ENCODE measurements at places on chromosomes 13 and 19. TPM values are rescaled to one million over a fixed set of nuclear protein-coding genes. Genes with fewer than 3 reads are reported as not detected.

GRCh38 chr13:39049274-39049673 is 11.0 kb downstream of the NHLRC3 start:
- DNase-seq = no peak

Gene C3
- 132 TPM for total RNA-seq

DNA sequence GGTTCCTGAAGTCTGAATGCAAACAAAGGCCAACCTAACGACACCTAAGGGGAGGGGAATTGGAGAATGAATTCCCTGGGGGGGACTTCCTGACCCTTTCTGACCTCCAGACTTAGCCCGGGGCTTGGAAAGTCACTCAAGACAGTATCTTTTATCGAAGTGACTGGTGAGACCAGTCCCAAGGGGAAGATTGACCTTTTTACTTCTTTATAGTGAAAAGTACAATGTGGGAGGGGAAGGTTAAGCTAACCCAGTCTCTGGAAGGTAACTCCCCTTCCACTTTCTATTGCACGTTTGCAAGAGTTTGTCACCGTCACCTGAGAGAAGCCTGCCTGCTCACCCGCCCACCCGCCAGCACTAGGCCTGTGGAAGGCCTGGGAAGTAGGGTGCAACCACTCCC is 111.9 kb downstream of the EFNB2 start:
- DNase-seq = no peak

DNA sequence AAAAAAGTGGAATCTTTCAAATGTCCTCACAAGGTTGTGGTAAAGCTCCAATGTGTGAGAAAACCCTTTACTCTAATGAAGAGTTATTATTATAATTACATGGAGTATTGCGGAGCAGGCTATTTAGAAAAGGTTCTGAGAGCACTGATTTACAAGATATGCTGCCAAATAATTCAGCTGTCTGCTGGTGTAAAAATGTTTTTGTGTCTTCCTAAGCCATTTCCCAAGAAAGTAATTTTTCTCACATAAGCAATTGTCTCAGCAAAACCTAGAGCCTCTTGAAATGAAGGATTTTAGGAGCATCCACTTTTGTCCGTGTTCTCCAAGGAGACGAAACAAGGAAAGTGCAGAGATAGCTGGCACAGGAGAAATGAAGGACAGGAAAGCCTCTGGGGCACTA is 229.6 kb upstream of the STARD13 start:
- no peak for DNase-seq

Gene ATP4B
- total RNA-seq = not detected

DNA sequence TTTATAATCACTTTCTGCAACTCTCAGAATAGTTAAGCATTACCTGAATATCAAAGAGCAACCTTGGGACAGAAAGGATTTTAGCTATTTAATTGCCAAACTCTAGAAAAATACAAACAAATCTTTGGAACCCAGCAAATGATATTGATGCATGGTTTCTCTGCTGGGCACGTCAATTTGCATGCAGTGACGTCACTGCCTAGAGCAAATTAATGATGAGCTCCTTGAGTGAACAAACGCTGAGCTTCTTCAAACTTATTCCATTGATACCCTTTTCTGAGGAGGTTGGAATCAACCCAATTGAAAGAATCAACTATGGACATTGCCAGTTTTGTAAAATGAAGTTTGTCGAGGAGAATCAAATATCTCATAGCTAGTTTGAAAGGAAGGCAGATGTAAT is 259.9 kb upstream of the SOX21 start:
- no peak for DNase-seq

- DNase-seq = peak; percentile 64
These were observed 29.7 kb downstream of the NKPD1 start for GRCh38 chr19:45130888-45131615.

Gene ZNF554
- total RNA-seq = 3.3 TPM

DNA sequence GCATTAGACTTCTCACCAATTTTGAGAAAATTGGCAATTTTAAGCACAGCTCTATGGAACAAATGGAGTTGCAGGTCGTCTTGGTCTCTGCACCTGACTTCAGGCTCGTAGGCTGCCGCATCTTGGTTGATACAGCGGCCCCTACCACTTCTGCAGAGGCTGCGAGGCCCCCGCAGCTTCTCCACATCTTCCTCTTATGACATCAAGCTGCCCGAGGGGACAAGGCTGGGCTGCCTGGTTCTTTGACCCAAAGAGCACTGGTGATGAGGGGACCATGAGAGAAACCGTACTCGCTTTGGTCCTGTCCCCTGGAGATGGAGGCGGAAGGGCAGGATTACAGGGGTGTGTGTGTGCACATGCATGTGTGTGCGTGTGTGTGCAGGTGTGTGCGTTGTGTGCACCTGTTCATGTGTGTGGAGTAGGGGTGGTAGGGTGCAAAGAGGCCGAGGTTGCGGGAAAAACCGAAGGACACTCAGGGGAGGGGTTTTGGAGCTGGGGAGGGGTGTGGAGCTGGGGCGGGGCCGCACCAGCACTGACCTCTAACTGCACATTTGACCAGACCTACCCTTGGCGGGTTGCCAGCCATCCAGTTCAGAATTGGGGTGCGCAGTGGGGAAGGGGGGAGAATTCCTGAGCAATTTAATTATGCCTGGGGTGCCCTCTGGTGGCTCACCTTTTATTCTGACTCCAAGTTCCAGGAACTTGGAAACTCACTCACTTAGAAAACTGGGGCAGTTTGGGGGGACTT is 65.1 kb upstream of the ARHGEF7 start:
- no peak for DNase-seq

DNA sequence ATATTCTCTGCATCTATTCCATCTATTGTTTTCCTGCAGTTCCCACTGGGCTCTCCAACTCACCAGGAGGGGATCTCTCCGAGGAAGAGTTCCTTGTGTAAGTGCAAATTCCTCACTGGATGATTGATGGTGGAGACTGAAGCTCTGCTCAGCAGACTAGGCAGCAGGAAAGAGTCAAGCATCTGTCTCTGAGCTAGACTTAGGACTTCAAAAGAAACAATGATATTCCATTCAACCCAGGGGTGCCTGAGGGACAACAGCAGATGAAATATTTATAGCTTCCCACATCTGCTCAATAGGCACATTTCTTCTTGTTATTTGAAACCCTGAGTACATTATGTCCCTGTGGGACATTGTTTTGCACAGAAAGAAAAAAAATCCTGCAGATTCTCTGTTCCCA is at the start of the genes OR7A5 and OR7C1:
TSS of gene OR7A5 (minus strand) at position 175 of the 400 bp plus-strand sequence. CDS start 6,944 bp downstream, outside the sequence.
TSS of gene OR7C1 (minus strand) at position 175 of the 400 bp plus-strand sequence. CDS start 35,049 bp downstream, outside the sequence.
- no peak for DNase-seq

- no peak for DNase-seq
These were observed 23.2 kb upstream of the MAB21L1 start for GRCh38 chr13:35499676-35500075.

DNA sequence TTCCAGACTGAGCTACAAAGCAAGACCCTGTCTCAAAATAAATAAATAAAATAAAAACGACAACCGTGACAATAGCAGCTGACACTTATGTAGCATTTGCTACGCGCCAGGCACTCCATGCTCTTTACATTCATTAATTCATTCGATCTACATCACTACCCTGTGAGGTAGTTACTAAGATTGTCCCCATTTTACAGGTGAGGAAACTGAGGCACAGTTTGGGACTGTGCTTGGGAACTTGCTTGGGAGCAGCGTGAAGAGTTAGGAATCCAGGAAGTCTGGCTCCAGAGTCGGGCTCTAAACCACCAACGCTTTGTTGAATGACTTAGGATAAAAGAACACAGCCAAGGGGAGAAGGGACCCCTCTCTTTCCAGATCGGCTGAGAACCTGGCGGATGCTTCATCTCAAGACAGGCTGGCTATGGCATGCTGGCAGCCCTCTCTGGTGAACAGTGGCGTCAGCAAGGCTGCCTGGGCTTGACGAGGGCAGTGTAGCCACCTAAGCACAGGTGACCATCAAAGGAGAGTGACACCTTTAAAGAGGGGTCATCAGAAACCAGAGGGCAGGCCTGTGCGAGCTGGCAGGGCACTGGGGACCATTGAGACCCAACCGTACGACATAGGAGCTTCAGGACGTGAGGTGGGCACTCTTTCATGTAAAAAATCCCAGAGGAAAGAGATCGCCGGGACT is 591 bp downstream of the DOHH start:
- no peak for DNase-seq

- DNase-seq = no peak
These were observed 48.5 kb downstream of the GAS6 start for GRCh38 chr13:113815151-113816058.

DNA sequence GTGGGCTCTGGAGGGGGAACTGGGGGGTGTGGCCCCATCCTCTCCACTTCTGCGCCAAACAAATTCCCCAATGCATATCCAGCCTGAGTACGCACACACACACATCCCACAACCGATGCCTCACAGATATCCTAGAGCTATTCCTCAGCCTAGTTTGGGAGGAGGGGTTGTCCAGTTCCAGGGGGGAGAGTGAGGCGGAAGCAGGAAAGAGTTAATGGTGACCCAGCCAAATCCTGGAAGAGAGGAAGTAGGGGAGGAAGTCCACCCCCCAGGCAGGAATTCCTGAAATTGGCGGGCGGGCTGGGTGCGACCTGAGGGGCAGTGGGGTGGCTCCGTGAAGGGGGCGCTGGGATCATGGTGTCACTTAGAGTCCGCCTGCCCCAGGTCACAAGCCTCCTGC is 897 bp downstream of the GPR4 start:
- DNase-seq = no peak

- no peak for DNase-seq
These were observed 171.8 kb downstream of the STK24 start for GRCh38 chr13:98405107-98405571.

- DNase-seq = no peak
These were observed 342.5 kb downstream of the SPRY2 start for GRCh38 chr13:79998381-79998880.
